ENCODE measurements at places on chromosomes 4 and X.

GRCh38 chrX:40784516-40785151 lies 49.3 kb upstream of the MED14 start:
- DNase-seq, result no peak

DNA sequence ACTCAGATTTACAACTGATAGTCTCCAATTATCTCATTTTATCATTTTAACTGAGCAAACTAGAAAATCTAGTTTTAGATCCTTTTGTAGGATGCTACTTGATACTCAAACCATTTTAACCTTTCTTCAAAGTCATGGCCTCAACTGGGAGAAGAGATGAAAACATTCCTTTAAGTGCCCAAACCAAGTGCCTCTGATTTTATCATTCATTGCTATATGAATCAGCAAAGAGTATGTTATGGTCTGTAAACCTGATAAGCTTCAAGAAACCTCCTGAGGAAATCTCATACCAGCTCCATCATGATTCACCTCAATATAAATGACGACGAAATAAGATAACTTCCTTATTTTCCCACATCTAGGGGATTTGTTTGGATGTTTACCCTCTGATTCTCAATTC lies 119.9 kb downstream of the FAM13A start:
- DNase-seq, result no peak

DNA sequence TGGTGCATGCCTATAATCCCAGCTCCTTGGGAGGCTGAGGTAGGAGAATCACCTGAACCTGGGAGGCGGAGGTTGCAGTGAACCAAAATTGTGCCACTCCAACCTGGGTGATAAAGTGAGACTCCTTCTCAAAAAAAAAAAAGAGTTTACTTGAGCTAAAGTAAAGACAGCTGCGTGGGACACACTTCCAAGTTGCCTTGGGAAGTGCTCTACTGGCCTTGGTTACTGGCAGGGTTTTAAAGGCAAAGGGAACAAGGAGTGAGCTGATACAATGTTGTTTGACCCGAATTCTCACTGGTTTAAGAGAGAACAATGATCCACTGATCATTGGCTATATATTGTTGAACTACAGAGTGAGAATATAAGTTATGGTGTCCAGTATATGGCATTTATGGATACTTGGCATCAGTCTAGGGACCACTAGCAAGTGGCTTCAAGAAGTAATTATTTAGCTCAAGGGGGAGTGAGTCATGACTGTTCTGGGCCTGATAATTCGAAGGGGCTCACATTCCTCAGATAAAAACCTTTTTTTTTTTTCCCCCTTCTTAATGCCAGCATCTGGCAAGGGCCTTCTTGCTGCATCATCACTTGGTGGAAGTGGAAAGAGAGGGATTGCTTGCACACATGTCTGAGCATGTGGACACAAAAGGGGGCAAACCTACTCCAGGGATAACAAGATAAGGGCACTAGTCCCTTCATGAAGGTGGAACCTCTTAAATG lies 32.3 kb downstream of the GRK4 start:
- DNase-seq, result no peak

DNA sequence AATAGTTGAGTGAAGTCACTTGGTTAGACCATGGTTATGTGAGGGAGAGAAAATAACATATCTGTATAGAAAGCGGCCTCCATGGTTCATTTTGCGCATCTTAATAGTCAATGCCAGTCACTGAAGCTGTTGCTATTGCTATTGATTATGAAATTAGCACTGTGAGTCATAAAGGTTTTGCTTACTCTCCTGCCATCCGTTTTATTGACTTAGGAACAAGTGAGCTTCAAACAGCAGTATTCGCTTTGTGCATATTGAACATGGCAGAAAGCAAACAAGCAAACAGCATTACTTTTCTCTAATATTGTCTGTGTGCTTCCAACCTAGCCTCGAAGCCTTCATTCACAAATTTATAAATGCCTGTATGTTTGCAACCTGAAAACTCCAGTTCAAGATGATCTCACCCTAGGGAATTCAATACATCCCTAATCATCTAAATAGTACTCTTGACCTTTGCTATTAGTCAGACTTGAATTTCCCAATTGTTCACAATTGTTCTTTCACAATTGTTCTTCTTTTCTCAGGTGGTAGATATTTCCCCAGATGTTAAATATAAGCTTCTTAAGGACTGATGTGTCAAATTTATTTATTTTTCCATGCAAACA lies 55.9 kb upstream of the GABRA2 start:
- no peak for DNase-seq

DNA sequence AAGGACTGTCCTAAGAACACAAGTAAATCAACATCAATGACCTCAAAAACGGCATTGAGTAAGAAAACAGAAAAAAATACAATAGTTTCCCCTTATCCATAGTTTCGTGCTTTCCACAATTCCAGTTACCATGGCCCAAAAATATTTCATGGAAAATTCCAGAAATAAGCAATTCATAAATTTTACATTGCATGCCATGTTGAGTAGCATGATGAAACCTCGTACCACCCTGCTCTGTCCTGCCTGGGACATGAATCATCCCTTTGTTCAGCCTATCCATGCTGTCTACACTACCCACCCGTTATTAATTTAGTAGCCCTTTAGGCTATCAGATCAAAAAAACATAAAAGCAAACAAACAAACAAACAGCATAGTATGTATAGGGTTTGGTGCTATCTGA lies 51.1 kb downstream of the KLF3 start:
- no peak for DNase-seq

GRCh38 chrX:70062961-70063550 lies 799 bp downstream of the OTUD6A start:
- no peak for DNase-seq

DNA sequence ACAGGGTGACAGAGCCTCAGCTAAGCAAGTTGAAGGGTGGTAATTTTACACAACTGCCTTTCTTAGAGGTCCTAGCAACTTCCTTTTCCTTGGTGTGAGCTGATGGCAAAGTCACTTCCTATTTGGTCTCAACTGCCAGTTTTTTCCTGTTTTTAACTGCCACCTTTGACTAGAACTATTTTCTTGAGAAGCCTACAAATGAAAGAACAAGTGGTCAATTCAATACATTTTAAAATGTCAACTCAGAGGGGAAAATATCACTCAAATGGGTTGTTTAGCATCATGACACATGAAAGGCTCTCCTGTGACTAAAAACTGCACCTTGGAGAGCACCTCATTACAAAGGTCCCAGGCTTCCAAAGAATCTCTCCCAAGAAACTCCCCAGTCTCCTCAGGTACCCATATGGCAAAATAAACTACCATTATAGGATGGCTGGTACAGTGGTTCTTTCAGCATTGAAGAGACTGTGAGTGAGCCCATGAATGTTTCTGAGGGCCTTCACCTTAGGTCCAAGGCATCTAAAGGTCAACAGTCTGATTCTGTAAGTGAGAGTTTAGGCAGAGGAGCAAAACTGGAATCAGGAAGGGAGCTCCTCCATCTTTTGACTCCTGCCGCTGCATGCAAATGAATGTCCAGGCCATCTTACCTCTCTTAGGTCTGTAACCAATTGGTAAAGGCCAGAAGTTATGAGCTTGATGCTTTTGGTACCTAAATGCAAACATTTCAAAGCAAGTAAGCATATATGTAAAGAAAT lies 5.5 kb upstream of the STK26 start:
- no peak for DNase-seq

GRCh38 chrX:2523911-2524310 lies 23.1 kb upstream of the DHRSX start:
- DNase-seq, result no peak

GRCh38 chrX:40093586-40093985 lies 4.2 kb downstream of the BCOR start:
- no peak for DNase-seq

- no peak for DNase-seq
Measured at GRCh38 chrX:125203737-125204578, 115.7 kb upstream of the TEX13C start.

DNA sequence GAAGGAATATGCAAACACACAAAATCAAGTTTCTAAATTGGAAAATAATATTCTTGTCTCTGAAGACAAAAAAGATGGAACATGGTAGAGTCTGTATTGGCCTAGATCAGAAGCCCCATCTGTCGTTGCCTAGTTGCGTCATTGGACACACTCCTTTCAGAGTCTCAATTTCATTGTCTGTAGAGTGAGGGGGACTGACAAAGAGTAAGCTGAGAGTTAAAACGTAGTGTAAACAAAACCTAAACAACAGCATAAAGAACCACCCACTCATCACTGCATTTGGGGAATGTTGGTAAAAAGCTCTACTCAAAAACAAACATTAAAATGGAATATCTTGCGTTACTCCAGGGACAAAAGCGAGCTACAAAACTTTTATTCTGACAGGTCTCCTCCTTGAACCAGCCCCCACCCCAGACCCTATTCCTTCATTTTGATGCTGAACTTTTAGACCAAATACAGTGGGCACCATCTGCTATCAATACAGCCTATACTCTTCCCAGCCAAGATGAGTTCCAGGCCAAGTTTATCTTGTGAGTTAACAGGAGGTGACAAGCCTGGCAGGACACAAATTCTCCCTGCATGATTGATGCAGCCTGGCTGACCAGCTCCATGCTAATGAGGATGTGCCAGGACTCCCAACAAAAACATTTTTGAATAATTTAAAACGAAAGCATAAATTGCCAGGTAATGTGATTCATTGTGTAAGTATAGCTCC lies 125.2 kb downstream of the COL25A1 start:
- DNase-seq, result no peak

DNA sequence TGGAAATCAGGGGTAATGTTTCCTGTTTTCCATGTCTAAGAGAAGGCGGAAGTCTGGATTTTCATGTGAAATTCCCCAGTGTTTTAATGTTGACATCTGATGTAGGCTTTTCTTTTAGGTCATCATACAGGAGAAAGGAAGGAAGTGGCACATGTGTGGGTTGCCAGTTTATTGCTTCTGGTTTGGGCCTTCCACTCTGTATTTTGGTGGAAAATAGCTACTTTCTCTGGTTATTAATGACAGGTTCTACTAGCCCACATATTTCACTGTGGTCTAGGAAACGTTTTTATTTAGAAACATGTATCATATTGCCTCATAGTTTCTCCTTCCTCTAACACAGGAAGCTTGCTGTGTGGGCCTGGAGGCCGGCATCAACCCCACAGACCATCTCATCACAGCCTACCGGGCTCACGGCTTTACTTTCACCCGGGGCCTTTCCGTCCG lies 7.2 kb downstream of the PDHA1 start:
- DNase-seq, result no peak

DNA sequence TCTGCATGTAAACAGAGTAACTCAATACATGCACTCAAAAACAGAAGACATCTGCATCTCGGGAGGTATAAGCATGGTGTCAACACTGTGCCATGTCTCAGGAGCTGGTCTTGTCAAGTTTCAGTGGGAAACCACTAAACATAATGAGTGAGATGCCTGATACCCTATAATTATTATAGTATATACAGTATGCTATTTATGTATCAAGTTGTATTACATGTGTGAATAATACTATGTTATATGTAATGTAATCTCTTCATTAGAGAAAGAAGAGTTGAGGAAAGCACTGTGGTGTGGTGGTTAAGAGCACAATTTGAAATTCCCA lies 2.5 kb downstream of the PPBP start:
- DNase-seq, result no peak

GRCh38 chrX:151680805-151681204 lies 14.5 kb upstream of the PRRG3 start:
- DNase-seq, result peak; percentile 29

- no peak for DNase-seq
Measured at GRCh38 chr4:133668061-133668851, 519.2 kb downstream of the PCDH10 start.

DNA sequence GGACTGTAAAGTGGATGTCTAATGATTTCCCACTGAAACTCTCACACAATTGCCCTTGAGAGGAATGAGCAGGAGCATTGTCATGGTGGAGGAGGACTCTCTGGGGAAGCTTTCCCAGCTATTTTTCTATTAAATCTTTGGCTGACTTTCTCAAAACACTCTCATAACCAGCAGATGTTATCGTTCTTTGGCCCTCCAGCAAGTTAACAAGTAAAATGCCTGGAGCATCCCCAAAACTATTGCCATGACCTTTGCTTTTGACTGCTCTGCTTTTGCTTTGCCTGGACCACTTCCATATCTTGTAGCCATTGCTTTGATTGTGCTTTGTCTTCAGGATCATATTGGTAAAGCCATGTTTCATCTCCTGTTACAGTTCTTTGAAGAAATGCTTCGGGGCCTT lies 120.2 kb upstream of the PDE5A start:
- DNase-seq, result no peak

GRCh38 chr4:70614184-70614555 lies 14.4 kb upstream of the ENAM start:
- DNase-seq, result no peak

DNA sequence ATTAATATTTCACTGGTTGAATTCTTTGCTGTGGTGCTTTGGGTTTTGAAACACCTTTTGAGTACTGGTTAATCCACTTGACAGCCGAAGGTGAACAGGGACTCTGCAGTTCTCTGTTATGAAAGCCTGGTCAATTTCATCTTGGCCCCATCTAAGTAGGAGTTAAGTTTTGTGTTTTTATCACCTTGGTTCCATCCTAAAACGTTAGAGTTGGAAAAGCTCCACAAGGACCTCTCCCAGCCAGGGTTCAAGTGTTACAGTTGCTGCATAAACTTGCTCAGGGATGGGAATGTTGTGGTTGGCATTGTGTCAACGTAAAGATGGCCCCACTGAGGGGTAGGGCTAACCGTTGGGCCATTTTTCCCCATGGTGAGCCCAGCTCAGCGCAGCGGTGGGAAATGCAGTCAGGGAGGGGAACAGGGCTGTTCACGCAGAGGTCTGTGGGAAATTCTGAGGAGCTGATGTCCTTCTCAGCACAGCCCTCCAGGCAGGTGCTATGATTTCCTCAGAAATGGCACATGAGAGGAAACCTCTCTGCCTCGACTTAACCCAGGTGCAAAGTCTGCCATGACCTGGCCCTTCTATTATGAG lies 188.7 kb downstream of the STIM2 start:
- DNase-seq, result no peak

GRCh38 chrX:2692221-2693112 lies 1.4 kb downstream of the CD99 start:
- DNase-seq, result no peak

DNA sequence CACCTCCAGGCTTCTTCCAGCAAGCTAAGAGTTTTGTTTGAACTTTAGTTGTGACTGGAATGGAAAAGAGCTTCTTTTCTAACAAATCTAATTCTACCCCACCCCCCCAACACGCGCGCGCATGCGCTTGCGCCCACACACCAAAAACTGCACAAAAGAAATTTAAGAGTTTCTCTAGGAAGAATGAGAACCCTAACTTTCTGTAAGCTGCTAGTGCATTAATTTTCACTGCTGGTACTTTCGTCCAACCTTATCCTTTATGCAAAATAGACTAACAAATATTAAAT lies 9.0 kb upstream of the INTU start:
- no peak for DNase-seq

GRCh38 chrX:12162420-12162819 lies 24.1 kb downstream of the FRMPD4 start:
- no peak for DNase-seq

GRCh38 chrX:73766431-73766795 lies 203.4 kb downstream of the CHIC1 start:
- no peak for DNase-seq

- peak; percentile 53 for DNase-seq
Measured at GRCh38 chr4:61201961-61202637, 2.0 kb downstream of the ADGRL3 start.

- no peak for DNase-seq
Measured at GRCh38 chr4:40844261-40844660, 94.5 kb downstream of the NSUN7 start.
